ENCODE measurements at places on chromosomes 13 and 19. TPM values are rescaled to one million over a fixed set of nuclear protein-coding genes. Genes with fewer than 3 reads are reported as not detected.

Gene CXCL17
- total RNA-seq: 0.29 TPM

Gene FARP1
- total RNA-seq: 45.6 TPM

Gene COL5A3
- total RNA-seq: 3.7 TPM

Gene ZNF208
- 0.40 TPM for total RNA-seq

Gene LRRC8E
- total RNA-seq: 9.6 TPM

Gene OLFM4
- total RNA-seq: not detected

Gene CYP4F22
- total RNA-seq: 1.6 TPM

Gene LRRC63
- total RNA-seq: 0.12 TPM

Gene KIR2DL1
- total RNA-seq: not detected

Gene CCDC194
- 0.26 TPM for total RNA-seq

Gene SPINT2
- total RNA-seq: 5.3 TPM

Gene SIGLEC14
- total RNA-seq: not detected

Gene CCDC8
- total RNA-seq: 0.26 TPM

Gene CPT1C
- 0.48 TPM for total RNA-seq

Gene GRK1
- not detected for total RNA-seq
